ENCODE measurements at places on chromosomes 4 and X.
A peak's percentile ranks its signal among the peaks of the same experiment; 100 is the strongest.

GRCh38 chrX:37905436-37906147 is 58.2 kb upstream of the DYNLT3 start:
- DNase-seq, result peak; percentile 3

DNA sequence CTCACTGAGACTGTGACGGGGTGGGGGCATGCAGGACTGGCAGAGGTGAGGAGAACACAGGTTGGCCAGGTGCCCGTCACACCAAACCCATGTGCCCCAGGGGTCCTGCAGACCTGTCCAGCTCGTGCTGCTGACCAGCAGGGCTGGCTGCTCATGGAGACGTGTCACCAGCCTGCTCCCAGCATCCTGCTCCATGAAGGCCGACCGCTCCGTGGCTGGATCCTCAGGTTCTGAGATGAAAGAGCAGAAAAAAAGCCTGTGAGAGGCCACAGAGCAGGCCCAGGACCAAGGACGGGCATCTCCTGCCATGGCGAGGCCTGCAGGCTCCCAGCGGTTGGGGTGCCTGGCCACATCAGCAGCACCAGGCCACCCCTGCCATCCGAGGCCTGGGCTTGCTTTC is 71.7 kb upstream of the DRD5 start:
- no peak for DNase-seq

DNA sequence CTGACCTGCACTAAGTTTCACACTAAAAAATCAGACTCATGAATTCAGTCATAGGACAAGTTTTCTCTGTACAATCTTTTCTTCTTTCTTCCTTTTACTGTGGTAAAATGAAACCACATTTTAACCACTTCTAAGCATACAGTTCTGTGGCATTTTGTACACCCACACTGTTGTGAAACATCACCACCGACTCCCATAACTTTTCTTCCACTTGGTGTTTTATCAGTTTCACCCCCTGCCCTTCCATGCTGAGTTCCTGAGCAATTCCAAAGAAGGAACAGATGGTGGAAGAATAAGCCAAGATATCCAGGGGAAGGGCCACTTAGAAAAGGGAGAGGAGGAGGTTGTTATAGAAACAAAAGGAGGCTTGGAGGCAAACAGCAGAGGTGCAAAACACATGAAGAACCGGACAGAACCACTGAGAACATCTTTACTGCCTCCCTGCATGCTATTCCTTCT is 22.6 kb downstream of the SLC25A4 start:
- no peak for DNase-seq

DNA sequence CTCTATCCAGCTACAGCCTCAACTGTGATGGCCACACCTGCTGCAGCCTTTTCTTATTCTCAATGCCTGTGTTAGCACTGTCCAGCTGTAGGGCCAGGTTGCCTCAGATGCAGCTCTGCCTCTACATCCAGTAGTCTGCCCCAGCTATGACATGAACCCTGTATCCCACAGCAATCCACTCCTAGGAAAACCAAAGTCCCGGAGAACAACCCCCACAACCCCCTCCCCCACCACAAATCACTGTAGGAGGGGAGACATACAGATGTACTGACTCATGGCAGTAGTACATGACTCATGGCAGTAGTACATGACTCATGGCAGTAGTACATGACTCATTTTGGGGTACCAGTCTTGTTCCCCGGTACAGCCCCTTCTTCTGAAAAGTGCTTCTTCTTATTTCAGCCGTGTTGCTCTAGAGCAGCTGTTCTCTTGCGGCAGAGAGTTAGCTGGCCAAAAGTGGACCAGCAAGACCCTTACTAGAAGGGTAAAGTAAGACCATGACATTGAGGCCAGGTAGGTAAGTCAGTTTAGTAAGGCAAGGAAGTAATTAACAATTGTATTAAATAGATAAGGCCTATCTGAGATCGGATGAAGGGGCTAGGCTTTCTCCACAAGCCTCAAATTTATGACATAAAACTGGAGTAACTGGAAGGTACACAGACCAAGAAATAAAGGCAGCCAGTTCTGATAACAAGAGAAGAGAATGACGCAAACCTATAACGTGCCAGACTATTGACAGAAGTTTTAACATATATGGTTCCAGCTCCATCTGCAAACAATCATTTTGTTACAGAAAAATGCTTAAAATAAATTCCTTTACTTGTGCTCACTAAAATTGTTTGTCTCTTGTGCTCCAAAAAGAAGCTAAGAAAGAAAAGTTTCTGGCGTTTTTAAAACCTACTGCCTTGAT is 221.4 kb downstream of the TACR3 start:
- DNase-seq, result no peak

- DNase-seq, result peak; percentile 1
Observed at GRCh38 chrX:68018248-68019203, 414.8 kb downstream of the OPHN1 start.

DNA sequence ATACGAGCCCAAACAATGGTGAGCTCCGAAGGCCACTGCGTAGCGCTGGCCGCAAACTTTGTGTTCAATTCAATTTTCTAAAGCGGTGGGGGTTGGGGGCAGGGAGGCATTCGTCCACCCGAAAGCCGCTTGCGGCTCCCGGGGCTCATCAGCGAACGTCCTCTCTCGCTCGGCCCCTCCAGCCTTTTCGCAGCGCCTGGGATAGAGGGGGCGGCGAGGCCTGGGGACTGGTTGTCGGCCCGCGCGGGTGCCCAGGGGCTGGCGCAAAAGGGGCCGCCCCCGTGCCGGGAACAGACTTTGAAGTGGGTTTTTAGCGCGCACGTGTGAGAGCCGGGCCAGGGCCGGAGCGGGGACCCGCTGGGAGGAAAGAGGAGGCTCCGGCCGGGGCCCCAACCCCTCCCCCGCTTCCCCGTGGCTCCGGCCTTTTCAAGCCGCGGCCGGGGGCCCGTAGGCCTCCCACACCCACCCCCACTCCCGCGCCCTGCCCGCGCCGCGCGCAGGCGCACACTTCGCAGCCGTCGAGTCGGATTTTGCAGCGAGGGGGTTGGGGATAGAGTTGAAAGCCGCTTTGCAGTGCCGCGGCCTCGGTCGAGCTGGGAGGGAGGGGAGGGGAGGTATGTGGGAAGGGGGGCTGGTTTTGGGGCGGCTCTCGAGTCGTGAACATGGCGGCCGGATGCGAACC is 8.3 kb downstream of the ZIC3 start:
- DNase-seq, result no peak
